ENCODE measurements at places on chromosomes 7 and 10.

- no peak for DNase-seq
Observed at GRCh38 chr7:101558742-101559325, 70.3 kb downstream of the MYL10 start.

DNA sequence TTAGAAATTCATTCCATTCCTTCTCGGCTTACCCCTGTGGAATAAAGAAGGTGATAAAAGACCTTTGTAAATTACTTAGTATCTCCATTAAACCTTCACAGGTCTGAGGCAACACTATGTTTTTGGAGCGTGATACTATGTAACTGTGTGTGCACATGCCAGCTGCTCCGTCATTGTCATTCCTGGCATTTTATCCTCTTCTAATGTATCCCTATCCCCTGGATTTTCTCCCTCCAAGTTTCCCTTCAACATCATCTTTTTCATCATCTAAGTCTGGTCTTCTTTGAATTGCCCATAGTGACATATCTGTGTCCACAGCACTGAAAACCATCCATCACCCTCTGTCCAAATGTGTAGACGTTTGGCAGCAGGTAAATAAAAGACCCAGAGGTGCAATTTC is 125.7 kb downstream of the TEX36 start:
- no peak for DNase-seq

DNA sequence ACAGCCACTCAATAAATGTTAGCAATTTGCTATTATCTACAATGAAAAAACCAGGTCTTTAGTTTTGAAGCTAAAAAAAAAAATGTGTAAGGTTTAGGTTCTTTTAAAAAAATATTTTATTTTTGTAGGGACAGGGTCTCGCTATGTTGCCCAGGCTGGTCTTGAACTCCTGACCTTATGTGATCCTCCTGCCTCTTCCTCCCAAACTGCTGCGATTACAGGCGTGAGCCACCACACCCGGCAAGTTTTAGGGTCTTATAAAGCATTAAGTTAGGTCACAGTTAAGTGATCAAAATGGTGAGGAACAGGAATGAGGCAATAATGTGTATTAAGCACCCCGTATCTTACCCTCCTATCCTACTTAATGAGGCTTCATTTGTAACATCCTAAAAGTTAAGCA is 774 bp downstream of the SEM1 start:
- no peak for DNase-seq

DNA sequence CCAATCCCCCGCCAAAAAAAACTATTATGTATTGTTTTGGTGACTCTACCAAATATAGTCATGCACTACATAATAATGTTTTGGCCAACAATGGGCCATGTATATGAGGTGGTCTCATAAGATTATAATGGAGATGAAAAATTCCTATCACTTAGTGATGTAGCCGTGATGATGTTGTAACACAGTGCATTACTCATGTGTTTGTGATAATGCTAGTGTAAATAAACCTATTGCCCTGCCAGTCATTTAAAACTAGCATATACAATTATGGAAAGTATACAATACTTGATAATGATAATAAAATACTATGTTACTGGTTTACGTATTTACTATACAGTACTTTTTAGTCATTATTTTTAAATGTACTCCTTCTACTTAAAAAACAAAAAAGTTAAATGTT is 101.5 kb downstream of the SLC25A40 start:
- no peak for DNase-seq

DNA sequence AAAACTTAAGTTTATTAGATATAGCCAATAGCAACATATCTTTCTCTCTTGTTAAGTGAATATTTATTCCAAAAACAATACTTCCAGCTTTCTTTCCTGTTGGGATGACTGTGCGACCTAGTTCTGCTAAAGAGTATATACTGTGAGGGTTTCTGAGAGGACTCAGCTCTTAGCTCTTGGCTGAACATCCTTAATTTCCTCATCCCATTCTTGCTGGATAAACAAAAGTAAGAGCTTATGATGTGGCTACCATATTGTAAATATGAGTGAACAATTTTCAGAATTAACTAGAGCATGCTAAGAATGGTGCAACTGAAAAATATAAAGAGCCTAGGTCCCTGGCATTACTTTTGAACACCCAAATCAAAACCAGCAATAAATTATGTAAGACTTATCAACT is 279.5 kb upstream of the GNAI1 start:
- no peak for DNase-seq

- DNase-seq, result no peak
Observed at GRCh38 chr10:73850211-73850610, 24.1 kb downstream of the CAMK2G start.

DNA sequence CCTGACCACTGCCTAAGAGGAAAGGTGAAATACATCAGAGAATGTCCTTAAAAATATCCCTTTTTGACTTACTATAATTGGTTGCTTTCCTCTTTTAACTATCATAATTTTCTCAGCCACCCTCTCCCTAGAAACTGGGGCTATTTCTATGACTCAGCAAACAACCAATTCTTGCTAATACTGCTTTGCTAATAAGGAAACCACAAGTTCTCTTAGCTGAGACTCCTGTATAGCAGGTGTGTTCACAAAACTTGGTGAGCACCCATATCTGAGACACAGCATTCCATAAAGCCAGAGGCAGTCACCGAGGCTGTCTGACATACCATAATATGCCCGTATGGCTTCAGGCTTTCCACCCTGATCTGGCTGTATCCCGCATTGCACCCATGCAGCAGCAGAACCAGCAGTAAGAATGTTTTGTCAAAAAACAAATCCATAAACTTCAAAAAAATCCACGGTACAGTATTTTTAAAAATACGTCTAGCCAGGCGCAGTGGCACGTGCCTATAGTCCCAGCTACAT is 191.7 kb upstream of the C7orf33 start:
- DNase-seq, result no peak

- no peak for DNase-seq
Observed at GRCh38 chr10:20647756-20648155, 249.4 kb downstream of the NEBL start.

- DNase-seq, result no peak
Observed at GRCh38 chr10:10814069-10814468, 203.6 kb upstream of the CELF2 start.

DNA sequence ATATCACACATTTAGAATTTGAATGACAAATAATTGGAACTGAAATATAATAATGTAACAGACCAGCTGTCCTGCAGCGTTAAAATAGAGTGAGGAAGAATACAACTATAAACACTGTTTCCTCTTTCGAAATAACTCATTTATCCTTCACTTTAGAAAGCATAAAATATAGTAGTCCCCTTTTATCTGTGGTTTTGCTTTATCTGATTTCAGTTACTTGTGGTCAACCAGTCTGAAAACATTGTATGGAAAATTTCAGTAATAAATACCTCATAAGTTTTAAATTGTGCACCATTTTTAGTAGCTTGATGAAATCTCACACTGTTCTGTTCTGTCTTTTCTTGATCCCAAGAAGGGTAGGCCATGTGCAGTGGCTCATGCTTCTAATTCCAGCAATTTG is 31.7 kb downstream of the POLR1F start:
- no peak for DNase-seq

DNA sequence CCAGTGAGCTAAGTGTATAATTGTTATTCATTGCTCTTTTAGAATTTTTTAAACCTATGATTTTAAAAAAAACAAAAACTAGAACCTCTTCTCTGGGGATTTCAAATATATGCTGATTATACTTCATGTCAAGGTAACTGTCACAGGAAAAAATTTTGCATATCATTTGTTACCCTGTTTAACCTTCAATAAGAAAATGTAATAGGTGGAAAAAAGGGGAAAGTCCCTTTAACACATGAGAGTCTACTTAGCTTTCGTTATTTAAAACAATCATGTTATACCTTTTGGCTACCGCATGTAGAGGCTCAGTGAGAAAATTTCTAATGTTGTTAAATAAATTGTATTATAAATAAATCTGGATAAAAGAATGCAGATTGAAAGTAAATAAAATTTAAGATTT is 190.1 kb upstream of the AKR1E2 start:
- DNase-seq, result no peak

GRCh38 chr7:18320971-18321567 is 174.5 kb upstream of the HDAC9 start:
- DNase-seq, result peak; percentile 39

- DNase-seq, result no peak
Observed at GRCh38 chr7:82153776-82154175, 289.8 kb downstream of the CACNA2D1 start.

- no peak for DNase-seq
Observed at GRCh38 chr10:116629340-116629739, 8.6 kb downstream of the PNLIPRP2 start.

DNA sequence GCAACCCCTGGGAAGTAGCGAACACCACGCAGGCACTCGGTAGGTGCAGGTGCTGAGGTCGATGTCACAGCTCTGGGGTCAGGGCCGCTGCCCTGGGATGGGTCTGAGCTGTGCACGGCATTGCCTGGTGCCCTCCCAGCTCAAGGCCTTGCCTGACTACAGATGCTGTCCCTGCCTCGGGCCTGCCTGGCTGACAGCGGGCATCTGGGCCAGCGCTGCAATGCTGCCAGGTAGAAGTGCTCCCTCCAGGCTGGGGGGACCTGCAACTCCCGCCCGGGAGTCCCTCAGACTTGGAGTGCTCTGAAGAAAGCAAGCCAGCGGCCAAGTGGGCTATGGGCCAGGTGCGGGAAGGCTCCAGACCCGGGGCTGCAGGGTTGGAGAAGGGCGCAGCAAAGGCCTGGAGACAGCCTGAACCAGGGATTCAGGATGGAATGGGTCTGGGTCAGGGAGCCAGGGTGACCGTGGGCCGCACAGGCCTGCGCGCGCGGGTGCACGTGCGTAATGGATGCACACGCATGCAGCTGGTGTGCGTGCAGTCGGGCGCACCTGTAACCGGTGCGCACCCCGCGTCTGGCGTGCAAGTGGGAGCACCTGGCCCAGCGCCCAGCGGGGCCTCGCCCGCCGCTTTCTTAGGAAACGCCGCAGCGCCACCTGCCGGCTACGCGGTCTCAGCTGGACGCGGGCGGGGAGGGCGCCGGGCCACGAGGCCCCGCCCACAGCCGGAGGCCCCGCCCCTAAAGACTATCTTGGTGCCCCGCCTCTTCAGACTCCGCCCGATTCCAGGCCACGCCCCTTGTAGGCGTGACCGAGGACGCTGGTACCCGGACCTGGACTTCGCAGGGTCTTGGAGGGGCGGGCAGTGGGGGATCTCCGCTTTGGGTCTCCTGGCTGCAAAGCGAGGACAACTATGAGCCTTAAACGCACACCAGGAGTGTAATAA is 46.7 kb downstream of the MICALL2 start:
- peak; percentile 84 for DNase-seq

DNA sequence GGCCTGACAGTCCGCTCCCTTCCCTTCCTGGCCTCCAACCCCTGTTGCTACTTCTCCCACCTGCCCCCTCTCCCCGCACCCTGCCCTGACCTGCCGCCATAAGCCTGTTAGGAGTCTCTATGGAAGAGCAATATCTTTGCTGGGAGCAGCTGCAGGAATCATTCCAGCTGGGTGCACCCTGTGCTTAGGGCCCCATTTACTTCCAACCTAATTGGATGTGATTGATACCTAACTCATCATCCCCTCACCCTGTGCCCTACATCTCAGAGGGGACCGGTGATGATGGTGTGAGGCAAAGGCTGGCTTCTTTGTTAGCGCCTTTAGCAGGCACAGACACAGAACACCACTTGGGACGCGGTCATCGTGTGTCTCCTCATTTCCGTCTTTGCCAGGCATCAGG is 80.0 kb upstream of the FAM180A start:
- no peak for DNase-seq

DNA sequence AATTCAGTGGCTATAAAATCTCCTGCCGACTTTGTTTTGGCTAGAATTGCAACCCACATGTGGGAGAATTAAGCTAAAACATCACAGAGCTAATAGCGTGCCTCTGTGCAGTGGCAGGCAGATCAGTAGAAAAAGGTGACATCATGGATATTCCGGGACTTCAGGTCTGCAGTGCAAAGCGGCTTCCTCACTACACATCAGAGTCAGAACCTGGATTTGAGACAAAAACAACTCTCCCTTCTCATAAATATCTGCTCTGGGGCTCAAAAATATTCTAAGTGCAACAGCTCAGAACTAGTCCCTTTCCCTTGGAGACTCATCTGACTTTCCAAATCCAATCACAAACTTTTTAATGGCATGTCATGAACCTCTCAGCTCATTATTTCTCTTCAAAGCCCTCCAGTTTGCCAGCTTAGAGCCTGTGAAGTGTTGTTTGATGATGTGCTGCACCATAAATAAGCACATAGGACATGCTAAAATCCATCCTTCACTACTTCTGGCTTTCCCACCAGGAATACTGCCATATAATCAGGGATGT is 337.1 kb downstream of the RNLS start:
- no peak for DNase-seq

DNA sequence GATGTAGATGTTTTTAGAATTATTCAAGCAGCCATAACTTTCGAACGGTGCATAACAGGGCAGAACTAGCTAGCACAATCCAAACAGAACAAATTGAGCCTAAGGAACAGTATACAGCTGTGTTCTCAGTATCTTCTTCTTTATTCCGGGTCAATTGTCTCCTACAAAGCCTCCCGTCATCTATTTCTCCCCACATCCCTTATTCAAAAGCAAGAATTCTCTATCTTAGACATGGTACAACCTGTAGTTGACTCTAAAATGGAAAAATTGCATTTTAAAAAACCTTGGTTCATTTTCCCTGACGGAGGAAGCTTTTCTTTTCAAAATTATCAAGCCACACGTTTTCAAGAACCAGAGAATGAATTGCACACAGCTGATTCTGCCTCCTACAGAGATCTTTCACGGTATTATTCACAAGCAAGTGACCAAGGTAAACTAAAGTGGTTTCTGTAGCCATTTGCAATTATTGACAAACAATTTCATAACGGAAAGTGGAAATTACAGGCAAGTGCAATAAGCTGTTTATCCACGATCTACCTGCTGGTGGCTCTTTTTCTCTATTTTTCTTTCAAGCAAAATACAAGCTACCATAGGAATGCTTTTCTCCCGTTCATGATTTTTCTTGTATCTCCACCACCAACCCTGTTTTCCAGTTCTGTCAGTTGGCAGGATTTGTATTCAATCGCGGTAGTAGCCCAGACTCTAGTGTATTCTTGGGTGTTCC is 2.3 kb downstream of the GRM8 start:
- DNase-seq, result no peak

- no peak for DNase-seq
Observed at GRCh38 chr7:31129067-31129466, 77.0 kb downstream of the ADCYAP1R1 start.

- DNase-seq, result no peak
Observed at GRCh38 chr7:127874951-127875608, 156.2 kb downstream of the LRRC4 start.

- DNase-seq, result no peak
Observed at GRCh38 chr7:31002256-31002655, 38.5 kb downstream of the GHRHR start.

GRCh38 chr10:64101606-64102263 is 580.5 kb downstream of the REEP3 start:
- DNase-seq, result no peak

- DNase-seq, result no peak
Observed at GRCh38 chr10:124830445-124830844, 28.8 kb downstream of the ABRAXAS2 start.

DNA sequence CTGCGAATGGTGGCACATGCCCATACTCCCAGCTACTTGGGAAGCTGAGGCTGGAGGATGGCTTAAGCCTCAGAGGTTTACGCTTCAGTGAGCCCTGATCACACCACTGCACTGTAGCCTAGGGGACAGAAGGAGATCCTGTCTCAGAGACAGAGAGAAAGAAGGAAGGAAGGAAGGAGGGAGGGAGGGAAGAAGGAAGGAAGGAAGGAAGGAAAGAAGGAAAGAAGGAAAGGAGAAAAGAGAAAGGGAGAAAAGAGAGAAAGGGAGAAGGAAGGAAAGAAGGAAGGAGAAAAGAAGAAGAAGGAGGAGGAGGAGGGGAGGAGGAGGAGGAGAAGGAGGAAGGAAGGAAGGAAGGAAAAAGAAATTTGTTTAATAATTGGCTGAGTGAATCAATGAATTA is 13.0 kb upstream of the SAR1A start:
- no peak for DNase-seq
